NCI-H2029 (cell line): ENCODE measurements at places on chromosomes 1 and 21.
A peak's percentile ranks its signal among the peaks of the same experiment; 100 is the strongest.

DNA sequence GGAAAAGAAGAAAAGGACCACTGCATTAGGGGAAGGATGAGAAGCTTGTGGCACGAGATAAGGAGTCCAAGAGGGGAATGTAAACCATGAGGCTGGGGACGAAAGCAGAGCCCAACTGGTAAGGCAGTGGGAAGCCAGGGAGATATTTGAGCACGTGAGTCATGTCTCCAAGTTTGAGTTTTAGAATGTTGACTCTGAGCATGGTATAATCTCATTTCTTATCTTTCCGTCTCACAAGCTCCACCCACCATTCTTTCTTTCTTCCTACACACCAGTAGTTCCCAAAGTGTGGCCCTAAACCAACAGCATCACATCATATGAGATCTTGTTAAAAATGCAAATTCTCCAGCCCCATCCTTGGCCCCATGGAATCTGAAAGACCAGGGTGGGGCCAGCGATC lies 145.3 kb downstream of the PLPP3 start:
- DNase-seq: no peak

DNA sequence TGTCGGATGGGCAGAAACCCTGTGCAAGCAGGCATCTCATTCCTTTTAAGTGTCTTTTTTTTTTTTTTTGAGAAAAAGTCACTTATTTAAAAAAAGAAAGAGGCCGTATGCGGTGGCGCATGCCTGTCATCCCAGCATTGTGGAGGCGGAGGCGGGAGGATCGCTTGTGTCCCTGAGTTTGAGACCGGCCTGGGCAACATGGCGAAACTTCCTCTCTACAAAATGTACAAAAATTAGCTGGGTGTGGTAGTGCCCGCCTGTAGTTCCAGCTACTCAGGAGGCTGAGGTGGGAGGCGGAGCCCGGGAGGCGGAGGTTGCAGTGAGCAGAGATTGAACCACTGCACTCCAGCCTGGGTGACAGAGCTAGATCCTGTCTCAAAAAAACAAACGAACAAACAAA lies 1.7 kb downstream of the GPR137B start:
- DNase-seq: no peak

GRCh38 chr1:13918862-13919261 lies 218.9 kb downstream of the PRDM2 start:
- DNase-seq: no peak

DNA sequence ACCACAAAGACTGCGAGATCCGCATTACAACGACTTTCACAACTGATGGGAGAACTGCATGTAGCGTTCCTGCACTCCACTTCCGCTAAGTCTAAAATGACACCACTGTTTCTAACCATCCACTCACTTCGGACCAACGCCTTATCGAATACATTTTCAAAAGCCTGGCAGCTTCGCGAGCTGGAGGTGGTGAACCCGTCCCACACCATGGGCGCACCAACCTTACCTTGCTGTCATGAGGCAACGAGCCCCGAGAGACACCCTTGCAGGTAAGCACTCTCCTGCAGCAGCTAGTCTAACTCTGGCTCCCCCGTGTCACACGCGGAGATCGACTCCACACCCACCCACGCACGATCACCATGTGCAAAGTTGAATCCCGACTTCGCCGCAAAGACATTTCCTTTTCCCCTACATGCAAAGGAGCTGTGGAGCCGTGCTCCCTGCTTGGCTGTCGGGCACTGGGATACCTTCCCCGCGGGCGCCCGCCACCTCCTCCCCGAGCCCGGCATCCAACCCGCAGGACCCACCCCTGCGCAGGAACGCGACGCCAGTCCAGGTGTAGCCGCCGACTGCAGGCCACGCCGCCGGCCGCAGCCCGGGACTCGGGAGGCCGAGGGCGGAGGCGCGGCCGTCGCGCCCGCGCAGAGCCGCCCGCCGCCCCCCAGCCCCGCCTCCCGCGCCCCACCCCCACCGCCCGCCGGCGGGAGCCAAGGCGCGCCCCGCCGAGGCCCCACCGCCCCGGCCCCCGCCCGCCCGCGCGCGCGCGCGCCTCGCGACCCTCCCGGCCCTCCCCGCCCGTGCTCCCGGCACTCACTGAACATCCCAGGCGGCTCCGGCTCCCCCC lies 629 bp downstream of the TAF5L start:
- peak; percentile 36 for DNase-seq

GRCh38 chr1:11176081-11176706 lies 13.0 kb upstream of the ANGPTL7 start:
- no peak for DNase-seq

DNA sequence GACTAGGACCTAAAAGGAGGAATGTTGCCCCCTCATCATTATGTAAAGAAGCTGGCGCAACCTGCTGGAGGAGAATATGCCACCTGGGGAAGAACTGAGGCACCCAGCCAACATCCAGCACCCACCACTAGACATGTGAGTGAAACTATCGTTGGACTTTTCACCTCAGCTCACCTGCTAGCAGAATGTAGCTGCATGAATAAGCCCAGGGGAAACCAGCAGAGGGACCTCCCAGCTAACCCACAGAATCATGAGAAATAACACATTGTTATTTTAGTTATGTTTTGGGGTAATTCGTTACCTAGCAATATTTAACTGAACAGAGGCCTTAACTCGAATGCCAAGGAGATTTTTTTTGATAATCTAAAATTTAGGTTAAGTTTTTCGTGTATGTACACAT lies 542.5 kb upstream of the DAB1 start:
- DNase-seq: no peak

DNA sequence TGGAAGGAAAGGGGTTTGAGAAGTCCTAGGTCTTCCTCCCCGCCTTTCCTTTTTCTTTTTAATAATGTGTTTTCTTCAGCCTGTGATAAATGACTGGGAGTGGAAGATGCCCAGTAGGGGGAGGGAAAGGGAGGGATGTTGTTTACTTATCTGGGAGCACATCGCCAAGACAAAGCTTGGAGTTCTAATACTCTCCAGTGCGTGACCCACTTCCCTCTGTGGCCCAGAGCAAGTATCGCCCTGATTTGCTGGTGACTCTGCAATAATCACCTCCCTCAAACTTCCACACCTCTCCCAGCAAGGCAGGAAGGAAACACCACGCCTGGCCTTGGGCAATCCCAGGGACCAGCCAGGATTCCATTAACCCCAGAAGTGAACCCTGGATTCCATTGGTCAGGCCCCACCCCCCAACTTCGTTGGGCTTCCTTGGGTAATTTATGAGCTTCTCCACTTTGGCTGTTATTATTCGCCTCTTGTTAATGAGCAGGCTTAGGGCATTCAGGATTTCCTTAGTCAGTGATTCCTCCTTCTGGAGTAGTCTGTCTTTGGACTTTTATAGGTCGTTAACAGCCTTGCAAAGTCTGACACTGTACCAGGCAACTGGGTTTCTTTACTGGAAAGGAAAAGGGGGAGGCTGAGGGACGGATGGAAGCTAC lies 24.3 kb upstream of the GRHL3 start:
- DNase-seq: no peak

- peak; percentile 42 for DNase-seq
Measured at GRCh38 chr1:43531107-43531905, 623 bp downstream of the PTPRF start.

GRCh38 chr1:27601321-27601770 lies 2.6 kb downstream of the AHDC1 start:
- no peak for DNase-seq

DNA sequence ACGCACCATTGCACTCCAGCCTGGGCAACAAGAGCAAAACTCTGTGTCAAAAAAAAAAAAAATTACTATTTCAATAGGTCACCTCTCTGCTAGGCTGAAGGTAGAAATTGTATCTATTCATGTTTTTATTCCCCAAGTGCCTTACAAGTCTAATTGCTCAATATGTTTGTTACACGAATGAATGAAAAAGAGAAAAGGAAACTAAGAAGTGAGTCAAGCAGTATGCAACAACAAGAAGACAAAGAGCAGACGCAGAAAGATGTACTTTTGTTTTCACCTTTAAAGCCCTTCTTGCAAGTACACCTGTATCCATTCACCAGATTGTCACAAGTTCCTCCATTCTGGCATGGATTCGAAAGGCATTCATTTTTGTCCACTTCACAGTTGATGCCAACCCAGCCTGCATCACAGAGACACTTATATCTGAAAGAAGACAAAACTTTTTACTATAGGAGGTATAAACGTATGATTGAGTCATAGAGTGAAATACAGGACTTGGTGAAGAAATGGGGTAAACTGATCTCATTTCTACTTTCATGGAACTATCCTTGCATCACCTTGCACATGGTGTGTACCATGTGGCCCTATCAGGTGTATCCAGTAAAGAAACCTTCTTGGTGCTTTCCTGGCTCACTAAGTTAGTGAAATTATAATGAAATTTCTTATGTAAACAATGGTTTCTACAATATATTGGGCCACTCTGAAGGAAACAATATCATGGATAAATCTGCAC lies 57.1 kb upstream of the ADAM30 start:
- DNase-seq: no peak

- no peak for DNase-seq
Measured at GRCh38 chr1:93328809-93329760, 16.6 kb upstream of the DR1 start.

DNA sequence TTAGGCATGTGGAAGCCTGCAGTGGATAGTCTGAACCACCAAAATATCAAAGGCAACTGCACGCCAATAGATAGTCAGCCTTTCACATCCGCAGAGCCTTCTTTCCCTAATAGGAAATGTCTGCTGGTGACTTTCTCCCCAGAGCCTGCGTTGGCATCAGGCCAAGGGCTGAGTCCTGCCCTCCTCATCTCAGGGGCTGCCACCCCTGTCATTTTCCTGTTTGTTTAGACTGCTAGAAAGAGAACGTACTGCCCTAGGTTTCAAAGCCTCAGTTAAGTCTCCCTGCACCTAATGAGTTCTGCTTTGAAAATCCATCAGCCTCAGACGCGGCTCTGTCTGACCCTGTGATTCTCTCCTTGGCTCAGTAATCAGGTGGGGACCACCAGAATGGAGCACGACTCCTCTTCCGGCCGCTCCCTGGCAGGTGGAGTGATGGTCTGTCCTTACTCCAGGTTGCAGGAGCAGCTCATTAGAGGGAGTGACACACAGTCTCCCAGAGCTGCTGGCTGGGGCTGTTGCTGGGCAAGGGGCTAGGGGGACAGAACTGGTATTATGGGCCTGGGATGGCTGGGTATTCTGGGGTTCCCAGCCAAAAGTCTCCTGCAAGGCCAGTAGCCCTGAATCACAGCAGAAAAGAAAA lies 27.3 kb downstream of the STUM start:
- no peak for DNase-seq

GRCh38 chr1:116265931-116266863 lies 106.8 kb upstream of the ATP1A1 start:
- no peak for DNase-seq

DNA sequence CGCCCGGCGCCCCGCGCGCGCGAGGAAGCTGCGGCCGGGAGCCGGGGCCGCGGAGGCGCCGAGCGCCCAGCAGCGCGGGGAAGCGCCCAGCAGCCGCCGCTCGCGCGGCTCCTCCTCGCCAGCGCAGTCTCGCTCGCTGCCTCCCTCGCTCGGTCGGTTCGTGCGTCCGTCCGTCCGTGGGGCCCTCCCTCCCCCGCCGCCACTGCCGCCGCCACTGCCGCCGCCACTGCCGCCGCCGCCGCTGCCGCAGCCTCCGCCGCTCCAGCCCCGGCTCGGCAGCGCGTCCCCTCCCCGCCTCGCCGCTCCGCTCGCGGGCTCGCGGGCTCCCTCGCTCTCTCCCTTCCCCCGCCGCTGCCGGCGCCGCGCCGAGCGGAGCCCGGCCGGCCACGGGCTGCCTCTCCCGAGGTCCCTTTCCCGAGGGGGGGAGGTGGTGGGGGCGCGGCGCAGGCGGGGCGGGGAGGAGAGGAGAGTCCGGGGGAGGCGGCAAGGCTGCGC lies at the start of gene KCND3:
TSS of gene KCND3 (minus strand) at position 138 of the 495 bp plus-strand sequence.
- DNase-seq: peak; percentile 22

GRCh38 chr1:23591460-23592208 lies 32.3 kb upstream of the ID3 start:
- no peak for DNase-seq

GRCh38 chr1:57088653-57089052 lies 122.8 kb upstream of the C8B start:
- no peak for DNase-seq

DNA sequence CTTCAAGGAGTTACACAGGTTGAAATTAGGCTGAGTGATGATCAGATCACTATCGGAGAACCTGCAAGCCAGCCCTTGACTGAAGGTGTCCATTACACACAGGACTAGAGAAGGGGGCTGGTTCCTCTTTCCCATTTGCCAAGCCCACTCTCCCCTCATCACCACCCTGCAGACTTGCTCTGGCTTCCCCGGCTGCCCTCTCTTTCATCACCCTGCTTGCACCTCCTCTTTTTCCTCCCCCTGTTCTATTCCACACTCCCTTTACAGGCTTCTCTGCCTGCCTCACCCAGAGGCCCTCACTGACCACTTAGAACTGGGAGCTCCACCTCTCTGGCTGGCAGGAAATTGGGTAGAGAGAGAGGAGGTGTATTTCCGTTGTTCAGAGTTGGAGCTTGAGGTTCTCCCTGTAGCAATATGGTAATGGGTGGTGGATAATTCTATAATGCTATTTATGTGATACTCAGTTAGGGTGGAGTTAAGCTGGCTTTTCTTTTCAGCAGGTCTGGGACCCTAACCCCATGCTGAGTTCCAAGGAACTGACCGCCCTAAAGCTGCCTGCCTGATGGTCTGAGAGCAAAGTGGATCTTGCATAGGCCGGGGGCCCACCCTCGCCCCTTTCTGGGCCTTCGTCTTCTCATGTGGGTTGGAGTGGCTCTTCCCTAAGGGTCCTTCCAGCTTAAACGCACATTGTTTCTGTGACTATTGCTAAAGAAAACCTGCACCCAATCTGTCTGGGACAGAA lies 111.8 kb upstream of the ADAR start:
- no peak for DNase-seq

GRCh38 chr21:17903929-17904639 lies 84.9 kb upstream of the C21orf91 start:
- DNase-seq: no peak

DNA sequence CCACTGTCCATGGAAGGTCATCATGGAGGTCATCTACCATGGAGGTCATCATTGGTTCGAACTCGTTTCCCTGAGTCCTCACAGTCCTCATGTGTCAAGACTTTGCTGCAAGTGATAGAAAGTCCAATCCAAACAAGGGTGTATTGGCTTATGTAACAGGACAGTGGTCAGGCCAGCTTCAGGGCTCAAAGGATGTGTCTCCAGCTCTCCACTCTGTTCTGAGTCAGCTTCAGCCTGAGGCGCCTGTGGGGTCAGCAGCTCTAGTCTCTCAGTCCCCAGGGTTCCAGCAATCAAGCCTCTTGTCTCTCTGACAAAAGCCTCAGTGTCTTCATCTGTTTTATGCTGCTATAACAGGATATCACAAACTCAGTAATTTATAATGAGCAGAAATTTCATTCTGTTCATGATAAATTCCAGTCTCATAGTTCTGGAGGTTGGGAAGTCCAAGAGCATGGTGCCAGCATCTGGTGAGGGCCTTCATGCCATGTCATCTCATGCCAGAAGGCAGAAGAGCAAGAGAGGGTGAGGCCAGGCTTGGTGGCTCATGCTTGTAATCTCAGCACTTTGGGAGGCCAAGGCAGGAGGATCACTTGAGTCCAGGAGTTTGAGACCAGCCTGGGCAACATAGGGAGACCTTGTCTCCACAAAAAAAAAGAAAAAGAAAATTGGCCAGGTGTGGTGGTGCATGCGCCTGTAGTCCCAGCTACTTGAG lies 19.5 kb downstream of the A3GALT2 start:
- DNase-seq: no peak

- peak; percentile 99 for DNase-seq
Measured at GRCh38 chr1:58884706-58885661, 101.1 kb upstream of the JUN start.
